ENCODE measurements at places on chromosomes 3 and 15.

GRCh38 chr3:14288833-14289451, 110.3 kb downstream of the LSM3 start:
- no peak for DNase-seq

DNA sequence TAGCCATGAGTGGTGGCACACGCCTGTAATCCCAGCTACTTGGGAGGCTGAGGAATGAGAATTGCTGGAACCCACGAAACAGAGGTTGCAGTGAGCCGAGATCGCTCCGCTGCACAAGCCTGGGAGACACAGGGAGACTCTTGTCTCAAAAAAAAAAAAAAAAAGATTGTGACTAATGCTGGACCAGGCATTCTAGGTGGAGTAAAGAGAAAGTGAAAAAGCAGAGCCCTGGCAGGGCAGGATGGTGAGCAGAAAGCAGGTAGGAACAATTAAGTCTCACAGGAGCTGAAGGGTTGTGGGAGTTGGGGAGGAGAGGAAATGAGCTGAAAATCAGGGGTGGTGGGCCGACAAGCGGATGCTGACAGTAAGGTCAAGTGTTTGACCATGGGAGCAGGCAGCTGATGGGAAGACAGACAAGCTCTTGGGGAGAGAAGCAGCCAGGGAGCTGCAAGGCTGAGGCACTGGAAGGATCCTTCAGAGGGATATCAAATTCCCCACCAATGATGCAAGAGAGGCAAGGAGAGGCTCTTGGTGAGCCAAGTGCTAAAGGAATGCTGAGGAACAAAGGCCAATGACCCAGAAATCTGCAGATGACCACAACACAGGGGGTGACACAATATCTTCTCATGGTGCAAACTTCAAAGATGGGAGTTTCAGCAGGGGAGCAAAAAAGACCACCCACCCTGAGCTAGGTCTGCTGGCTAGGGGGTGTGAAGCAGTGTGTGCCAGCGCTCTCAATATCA, 251.1 kb downstream of the ULK4 start:
- peak; percentile 80 for DNase-seq

- peak; percentile 72 for DNase-seq
Observed at GRCh38 chr15:74208901-74209559, 6.4 kb upstream of the STRA6 start.

DNA sequence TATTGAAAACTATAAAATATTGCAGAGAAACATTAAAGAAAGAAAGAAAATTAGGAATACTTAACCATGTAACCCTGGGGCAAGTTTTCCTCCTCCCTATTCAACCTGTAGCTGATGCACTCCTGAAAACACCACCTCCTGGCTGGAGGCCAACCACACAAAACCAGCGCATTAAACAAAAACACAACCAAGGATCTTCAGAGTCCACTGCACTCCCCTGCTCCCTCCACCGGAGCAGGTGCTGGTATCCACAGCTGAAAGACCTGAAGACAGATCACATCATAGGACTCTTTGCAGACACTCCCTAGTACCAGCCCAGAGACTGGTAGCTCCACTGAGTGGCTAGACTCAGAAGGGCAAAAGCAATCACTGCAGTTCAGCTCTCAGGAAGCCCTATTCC, 13.6 kb upstream of the ADAMTS17 start:
- no peak for DNase-seq

- DNase-seq: no peak
Observed at GRCh38 chr3:2898591-2899353, 211.4 kb downstream of the IL5RA start.

GRCh38 chr3:38232701-38233100, 32.9 kb upstream of the SLC22A13 start:
- no peak for DNase-seq

GRCh38 chr15:45913451-45913850, 278.6 kb downstream of the SQOR start:
- DNase-seq: no peak

DNA sequence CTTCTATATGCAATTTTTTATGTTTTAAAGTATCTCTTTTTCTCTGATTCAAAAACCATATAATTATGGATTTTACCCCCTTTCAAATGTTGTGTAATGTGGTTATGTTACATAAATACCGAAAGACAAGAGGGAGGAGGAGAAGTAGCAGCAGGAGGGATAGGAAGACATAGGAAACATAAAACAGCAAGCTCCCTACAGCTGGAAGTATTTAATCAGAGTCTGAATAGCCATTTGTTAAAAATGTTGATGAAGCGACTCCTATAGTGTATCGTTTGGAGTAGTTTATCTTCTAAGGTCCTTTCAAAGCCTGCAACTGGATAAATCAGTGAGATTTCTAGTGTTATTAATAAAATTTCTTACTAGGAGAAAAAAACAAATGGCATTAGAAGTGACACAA, 598.1 kb upstream of the GOLIM4 start:
- DNase-seq: no peak

DNA sequence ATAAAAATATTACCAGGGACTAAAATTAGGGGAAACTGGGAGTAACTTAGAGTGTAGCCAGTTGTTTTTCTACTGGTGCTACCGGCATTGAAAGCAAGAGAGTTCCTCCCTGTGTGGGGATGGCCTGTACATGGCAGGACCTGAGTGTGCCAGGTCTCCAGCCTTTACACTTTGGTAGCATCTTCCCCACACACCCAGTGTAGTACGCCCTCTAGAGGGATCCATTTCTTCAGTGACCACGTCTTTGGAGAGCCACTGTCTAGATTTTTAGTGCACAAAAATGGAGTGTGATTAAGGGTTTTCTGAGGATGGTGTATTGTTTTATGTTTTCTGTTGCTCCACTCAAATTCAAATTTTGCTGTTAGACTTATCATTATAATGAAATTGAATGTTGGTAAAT, 507.0 kb upstream of the TPRG1 start:
- DNase-seq: no peak

DNA sequence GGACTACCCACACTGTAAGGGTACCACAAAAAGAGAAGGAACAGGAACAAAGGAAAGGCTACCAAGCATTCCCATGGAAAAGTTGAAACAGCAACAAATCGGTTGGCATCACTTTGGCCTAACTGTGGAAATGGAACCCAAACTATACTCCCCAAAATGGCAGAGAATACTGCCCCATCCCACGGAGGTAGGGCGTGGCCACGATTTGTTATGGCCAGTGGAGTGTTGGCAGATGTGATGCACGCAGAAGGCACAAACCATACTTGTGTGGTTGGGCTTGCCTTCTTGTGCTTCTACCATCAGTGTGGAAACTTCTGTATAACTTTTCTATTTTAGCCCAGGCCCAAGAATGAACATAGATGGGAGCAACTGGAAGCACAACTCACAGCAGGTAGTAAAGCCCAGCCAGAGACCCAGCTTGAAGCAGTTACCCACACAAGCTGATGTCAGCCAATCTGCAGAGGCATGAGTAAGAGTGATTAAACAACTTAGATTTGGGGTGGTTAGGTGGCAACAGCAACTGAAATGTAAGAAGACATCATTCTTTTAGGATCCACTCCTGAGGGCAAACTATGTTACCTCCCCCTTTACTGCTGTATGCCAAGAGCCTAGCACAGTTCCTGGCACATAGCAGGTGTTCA, 64.1 kb downstream of the BTD start:
- DNase-seq: no peak

DNA sequence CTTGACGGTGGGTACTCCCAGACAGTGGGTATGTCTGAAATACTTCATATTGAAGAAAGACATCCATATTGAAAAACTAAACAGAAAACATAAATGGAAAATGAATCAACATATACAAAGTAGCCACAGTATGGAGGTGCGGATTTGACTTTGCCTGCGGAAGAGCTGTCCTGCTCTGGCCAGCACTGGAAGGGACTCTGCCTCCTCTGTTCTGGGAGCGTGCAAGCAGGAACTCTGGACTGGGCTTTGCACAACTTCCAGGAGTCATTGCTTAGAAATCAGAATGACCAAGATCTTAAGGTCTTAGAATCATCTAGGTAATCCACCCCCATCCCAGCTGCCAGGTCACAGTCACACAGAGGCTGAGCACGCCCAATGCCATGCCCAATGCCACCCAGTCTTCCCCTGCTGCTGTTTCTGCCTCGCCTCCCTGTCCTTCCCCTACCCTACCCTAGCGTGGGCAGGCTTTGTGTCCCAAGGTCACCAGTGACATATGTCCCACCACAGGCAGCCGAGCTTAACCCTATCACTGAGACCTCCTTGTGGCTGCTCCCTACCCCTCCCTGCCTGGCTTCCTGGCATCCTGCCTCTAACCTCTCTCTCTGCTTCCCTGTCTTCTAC, 36.3 kb downstream of the CDC25A start:
- DNase-seq: no peak

- peak; percentile 42 for DNase-seq
Observed at GRCh38 chr3:125214738-125215137, 2.2 kb upstream of the SLC12A8 start.

GRCh38 chr3:169402672-169403360, 260.7 kb downstream of the MECOM start:
- no peak for DNase-seq

- DNase-seq: no peak
Observed at GRCh38 chr3:27319304-27319703, 49.9 kb downstream of the NEK10 start.

DNA sequence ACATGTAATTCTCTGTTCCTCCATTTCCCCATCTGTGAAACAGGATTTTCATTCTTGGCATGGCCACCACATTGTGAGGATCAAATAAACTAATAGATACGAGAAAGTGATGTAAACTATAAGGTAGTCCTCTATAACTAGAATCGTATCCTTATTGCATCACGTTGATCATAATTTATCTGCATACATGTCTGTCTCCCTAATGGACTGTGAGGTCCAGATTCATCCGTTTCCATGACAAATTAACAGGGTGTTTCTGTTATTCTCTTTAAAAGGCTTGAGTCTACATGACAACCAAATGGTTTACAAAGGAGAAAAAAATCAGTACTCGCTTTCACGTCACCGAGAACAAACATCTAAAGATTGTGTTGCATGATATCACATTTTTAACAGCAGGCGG, 53.0 kb downstream of the SST start:
- no peak for DNase-seq

GRCh38 chr3:13132281-13132680, 59.1 kb upstream of the IQSEC1 start:
- no peak for DNase-seq

GRCh38 chr3:123920383-123920782, 36.3 kb upstream of the MYLK start:
- no peak for DNase-seq

DNA sequence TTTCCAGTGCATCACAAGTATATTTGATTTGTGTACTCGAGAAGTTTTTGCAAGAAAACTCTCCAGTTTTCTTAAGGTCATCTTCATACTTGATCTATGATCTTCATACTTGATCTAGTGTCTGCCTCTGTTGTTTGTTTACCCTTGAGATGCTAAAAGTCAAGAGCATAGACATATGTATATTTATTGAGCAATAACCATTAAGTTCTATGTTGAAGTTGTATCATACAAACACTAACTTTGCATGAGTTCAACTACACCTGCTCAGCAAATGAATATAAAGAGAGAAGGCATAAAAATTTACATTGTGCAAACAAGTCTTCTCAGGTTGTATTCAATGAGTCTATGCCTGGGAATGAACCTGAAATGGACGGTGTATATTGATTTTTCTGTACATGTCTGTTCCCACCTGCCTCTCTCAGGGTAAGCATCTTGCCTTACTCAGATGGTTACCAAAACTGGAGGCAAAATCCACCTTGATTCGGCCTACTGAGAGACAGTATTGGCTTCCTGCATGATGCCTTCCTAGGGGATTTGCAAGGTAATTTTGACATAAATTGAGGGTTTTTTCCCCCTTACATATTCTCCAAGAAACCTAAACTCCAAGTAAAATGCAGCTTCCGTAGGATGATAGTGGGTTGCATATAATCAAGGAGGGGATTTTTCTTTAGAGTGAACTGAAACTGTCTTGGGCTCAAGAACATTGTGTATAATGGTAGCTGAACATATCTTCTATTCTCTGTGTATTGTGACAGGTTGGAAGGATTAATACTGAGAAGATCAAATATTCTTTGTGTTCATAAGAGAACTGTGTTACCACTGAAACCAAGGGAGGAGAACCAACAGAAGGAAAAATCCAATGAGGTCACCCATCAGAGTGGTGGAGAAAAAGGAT, 110.4 kb downstream of the FILIP1L start:
- DNase-seq: no peak

GRCh38 chr3:128933922-128934253, 54.5 kb downstream of the ACAD9 start:
- no peak for DNase-seq

Data from fibroblast of skin of right quadriceps (primary cell).